ENCODE measurements at places on chromosomes 5 and 9.

DNA sequence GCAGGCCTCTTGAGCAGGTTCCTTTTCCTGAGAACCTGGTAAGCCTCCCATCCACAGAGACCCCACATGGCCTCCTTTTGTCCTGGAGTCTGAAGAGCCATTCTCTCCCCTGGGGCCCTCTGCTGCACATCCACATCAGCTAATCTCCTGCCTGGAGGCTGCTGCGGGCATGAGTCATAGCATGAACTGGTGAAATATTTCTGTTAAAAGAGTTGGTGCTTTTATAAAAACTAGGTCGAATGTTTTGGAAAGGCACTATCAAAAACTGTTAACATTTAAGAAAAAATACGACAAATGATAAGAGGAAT, 399.4 kb downstream of the CTNND2 start:
- DNase-seq, result no peak

DNA sequence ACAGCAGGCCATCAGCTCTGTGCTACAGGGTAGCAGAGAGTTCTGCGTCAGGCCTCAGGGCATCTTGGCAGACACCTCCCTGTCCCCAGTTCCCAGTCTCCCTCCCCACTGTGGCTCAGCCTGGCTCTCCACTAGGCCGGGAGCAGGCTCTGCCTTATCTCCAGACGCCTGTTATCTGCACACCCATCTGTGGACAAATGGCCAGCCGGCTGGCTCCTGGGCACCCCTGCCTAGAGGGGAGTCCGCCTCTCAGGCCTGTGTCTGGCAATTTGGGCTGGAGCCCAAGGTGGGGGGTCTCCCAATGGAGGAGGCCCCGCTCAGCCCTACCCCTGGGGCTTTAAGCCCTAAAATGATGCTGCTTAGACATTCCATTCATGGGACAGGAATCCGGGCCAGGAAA, 39.2 kb upstream of the HAND1 start:
- DNase-seq, result no peak

GRCh38 chr9:125276771-125277170, 15.1 kb downstream of the GAPVD1 start:
- no peak for DNase-seq

- no peak for DNase-seq
Measured at GRCh38 chr5:149324641-149325040, 20.7 kb upstream of the GRPEL2 start.

DNA sequence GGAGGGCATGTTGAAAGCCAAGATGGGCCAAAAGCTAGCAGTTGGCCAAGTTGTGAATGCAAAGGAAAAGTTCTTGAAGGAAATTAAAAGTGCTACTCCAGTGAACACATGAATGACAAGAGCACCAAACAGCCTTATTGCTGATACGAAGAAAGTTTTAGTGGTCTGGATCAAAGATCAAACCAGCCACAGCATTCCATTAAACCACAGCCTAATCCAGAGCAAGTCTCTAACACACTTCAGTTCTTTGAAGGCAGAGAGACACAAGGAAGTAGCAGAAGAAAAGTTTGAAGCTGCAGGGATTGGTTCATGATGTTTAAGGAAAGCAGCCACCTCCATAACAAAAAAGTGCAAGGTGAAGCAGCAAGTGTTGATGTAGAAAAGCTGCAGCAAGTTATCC, 71.6 kb downstream of the ERCC6L2 start:
- no peak for DNase-seq

DNA sequence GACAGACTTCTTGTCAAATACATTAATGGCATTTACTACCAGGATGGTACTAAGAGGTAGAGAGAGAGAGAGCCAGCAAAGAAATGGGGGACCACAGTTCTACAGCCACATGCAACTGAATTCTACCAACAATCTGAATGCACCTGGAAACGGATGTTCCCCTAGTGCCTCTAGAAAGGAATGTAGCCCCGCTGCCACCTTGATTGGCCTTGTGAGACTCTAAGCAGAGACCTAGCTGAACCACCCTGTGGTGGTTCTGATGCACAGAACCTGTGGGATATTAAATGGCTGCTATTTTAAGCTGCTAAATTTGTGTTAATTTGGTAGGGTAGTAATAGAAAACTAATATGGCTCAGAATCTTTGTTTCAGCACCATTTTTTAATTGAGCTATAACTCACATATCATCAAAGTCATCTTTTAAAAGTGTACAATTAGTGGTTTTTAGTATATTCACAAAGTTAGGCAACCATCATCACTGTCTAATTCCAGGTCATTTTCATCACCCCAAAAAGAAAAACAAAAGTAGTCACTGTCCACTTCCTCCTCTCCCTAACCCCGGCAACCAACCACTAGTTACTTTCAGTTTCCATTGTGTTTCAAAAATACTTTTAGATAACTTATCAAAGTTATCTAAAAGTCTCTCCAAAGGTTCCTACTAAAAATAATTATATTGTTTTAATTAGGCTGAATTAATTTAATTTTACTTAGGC, 51.7 kb downstream of the CPLANE1 start:
- DNase-seq, result no peak

DNA sequence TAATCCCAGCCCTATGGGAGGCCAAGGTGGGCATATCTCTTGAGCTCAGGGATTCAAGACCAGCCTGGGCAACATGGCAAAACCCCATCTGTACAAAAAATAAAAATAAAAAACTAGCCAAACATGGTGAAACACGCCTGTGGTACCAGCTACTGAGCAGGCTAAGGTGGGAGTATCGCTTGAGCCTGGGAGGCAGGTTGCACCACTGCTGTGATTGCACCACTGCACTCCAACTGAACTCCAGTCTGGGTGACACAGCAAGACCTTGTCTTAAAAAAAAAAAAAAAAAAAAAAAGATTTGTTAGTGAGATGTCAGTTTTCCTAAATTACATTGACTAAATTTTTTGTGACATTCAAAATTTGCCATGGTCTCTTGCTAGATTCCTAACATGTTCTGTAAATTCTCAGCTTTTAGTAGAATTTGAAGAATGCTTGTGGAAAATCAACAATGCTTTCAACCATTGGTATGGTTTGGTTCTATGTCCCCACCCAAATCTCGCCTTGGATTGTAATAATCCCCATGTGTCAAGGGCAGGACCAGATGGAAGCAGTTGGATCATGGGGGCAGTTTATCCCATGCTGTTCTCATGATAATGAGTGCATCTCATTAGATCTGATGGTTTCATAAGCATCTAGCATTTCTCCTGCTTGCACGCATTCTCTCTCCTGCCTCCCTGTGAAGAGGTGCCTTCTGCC, 236.1 kb downstream of the ARRDC3 start:
- no peak for DNase-seq

Data from left colon (tissue), 2 donors.